Stimulated activated CD8-positive, alpha-beta memory T cell treated with anti-CD3 and anti-CD28 coated beads, Interleukin-4, amount 100 ng/mL, for 4 hours (primary cell): ENCODE measurements at places on chromosomes 5 and 9.

GRCh38 chr5:147369742-147370374, 135.0 kb downstream of the STK32A start:
- no peak for DNase-seq

- no peak for DNase-seq
Measured at GRCh38 chr5:113612060-113612496, 98.6 kb downstream of the YTHDC2 start.

- DNase-seq: no peak
Measured at GRCh38 chr5:173793648-173794548, 94.3 kb upstream of the CPEB4 start.

DNA sequence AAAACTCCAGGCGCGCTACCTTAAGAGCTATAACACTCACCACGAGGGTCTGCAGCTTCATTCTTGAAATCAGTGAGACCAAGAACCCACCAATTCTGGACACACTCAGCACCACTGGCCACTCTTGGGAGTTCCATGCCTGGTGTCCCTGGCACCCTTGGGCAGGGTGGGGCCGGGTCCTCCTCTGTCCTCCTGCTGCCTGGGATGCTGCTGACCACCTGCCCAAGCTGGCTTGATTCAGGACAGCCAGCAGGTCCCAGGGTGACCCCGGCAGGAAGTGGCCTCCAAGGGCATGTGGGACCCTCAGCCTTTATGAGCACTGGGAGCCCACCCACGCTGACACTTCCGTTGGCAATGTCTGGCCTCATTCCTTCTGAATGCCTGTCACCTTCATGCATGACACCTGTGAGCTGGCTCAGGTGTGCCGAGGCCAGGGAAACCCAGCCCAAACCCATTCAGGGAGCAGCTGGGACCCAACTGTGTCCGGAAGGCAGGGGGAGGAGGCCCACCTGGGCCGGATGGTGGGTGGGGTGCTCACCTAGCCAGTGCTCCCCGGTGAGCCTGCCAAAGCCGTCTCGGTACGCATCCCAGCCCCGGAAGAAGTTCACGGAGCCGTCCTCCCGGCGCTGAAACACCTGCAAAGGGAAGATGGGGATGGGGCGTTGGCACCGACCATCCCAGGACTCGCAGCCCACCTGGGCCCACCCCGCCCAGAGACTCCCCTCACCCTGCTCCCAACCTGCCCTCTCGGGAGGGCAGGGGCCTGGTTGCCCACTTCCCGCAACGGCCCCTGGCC, 14.8 kb upstream of the QRFP start:
- DNase-seq: no peak

- DNase-seq: no peak
Measured at GRCh38 chr9:82331079-82331478, 342.5 kb downstream of the SPATA31D1 start.

DNA sequence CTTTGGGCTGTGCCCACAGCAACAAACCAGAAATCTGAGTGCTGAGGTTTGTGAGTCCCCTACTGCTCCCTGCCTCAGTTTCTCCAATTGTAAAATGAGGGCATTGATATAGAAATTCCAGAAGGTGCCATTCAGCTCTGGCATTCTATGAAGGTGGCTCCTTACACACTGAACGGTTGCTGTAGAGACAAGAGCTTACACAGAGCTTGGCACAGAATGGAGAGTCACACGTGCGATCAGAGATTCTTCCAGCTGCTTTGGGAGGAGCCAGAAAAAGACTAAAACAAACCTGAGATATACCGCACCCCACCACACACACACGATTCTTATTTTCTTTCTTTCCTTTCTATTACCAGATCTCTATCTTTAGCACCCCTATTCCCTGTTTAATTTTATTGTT, 122.7 kb downstream of the SLIT3 start:
- DNase-seq: no peak

DNA sequence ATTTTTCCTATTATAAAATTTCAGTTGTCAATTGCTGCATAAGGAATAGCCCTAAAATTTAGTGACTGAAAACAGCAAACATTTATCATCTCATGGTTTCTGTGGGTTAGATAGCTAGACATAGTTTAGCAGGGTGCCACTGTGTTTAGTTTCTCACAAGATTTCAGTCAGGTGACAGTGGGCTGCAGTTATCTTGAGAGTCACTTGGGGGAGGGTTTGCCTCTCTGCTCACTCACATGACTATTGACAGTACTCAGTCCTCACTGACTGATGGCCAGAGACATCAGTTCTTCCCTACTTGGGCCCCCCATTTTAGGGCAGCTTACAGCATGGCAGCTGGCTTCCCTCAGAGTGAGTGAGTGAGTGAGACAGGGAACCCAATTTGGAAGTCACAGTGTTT, 42.0 kb downstream of the PBX3 start:
- no peak for DNase-seq

DNA sequence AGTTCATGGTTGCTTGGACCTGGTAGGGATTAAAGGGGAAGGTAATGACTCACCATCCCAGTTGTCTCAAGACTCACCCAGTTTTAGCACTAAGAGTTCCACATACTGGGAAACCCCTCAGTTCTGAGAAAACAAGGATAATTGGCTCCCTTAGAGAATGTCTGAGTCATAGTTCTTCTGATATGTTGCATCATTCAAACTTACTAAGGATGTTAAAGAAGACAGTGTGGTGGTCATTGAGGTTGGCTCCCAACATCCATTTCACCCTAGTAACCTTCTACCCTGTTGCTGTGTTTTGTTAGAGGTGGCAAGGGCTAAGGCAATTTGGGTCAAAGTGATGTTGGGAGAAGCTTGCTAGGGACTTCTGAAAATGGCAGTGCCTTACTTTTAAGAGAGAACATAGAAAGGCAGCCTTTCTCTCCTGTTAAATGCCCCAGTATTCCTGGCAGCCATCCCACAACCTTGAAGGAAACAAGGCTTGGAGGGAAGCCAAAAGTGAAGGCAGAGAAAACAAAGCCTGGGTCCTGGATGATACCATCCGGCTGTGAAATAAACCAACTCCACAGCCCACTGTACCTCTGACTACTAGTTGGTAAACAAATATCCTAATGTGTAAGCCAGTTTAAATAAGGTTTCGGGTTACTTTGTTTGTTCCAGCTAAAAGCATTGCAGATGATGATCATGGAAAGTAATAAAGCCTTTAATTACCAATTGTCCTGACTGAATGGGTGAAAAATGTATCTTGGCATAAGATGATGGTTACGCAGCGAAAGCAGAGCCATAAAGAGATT, 80.4 kb upstream of the ADAMTSL1 start:
- no peak for DNase-seq

GRCh38 chr9:85508616-85509015, 233.1 kb downstream of the AGTPBP1 start:
- DNase-seq: no peak

- DNase-seq: no peak
Measured at GRCh38 chr9:35501946-35502345, 12.0 kb downstream of the RUSC2 start.

DNA sequence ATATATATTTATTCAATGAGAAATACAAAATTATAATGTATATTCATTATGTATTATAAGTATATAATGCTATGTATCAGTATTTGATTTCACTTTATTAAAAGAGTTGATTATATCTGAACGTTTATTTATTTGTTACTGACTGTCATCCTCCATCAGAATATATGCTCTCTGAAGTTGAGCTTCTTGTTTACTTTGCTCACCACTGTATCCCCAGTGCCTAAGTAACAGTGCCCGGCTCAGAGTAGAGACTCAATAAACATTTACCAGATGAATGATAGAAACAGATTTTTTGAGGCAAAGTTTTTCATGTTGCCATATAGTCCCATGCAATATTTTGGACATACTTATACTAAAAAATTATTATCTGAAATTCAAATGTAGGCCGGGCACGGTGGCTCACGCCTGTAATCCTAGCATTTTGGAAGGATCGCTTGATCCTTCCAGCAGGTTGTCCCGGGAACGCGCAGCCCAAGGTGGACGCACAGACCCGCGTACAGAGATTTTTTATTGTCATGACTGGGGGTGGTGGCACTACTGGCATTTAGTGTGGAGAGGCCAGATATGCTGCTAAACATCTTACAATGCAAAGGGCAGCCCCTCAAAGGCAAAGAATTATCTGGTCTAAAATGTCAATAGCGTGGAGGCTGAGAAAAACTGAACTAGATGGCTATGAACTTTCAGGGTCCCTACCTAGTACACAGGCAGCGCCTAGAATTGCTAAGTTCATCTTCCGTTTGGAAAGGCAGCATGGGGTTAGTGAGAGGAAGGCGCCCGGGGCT, 761 bp upstream of the DNAJC25 start:
- no peak for DNase-seq

- DNase-seq: no peak
Measured at GRCh38 chr5:176941951-176942350, 42.8 kb upstream of the HK3 start.

- DNase-seq: no peak
Measured at GRCh38 chr9:1948541-1948940, 66.6 kb upstream of the SMARCA2 start.

DNA sequence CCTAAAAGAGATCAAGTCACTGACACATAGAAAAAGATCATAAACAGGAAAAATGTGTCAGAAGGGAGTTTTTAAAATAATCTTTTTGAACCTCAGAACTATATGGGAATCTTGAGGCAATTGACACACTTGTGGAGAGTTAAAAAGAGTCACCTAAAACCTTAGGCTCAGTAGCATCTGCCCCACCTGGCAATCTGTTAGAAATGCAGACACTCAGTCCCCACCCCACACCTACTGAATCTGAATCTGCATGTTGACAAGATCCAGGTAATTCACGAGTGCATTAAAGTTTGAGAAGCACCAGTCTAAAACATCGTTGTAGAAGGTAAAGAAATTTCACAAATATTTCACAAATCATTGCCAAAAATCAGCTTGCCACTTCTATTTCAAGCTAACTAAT, 388.3 kb downstream of the NR2F1-AS1 start:
- no peak for DNase-seq

DNA sequence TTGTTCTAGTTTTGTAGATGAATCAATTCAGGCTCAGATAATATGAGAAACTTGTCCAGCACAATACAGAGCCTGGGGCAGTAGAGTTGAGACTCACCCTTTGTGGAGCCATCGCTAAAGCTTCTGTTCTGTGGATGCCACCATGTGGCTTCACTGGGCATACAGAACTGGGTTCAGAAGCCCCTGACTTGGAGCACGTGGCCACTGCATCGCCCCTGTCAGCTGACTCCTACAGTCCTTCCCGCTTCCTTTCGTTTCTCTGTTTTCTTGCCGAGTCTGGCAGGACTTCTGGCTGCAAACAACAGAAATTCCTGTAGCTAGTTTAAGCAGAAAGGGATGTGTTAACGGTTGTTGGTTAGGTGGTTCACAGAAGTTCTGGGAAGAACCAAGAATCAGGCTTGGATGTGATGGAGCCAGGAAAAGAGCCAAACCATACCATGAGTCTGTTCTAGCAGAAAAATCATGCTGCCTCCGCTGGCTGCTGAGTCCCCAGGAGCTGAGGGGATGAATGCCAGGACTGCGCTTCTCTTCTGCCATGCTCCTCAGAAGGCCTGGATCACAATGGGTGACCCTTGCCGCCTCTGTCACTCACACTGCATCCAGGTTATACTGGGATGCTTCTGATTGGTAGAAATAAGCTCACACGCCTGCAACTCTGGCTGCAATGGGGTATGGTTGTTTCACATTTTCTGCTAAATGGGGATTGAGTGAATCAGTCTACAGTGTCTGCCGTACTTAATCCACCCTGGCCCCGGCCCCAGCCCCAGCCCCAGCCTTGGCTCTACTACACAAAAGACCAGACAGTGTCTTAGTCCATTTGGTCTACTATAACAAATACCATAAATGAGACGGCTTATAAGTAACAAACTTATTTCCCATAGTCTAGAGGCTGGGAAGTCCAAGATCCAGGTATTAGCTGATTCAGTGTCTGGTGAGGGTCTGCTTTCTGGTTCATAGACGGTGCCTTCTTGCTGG, 262.5 kb downstream of the GOLPH3 start:
- DNase-seq: no peak

GRCh38 chr9:73869264-73869663, 627.9 kb upstream of the RORB start:
- no peak for DNase-seq
